ENCODE measurements at places on chromosomes 1 and 21.

- peak; percentile 37 for DNase-seq
These were observed 107.2 kb downstream of the PRDM2 start for GRCh38 chr1:13807209-13807608.

DNA sequence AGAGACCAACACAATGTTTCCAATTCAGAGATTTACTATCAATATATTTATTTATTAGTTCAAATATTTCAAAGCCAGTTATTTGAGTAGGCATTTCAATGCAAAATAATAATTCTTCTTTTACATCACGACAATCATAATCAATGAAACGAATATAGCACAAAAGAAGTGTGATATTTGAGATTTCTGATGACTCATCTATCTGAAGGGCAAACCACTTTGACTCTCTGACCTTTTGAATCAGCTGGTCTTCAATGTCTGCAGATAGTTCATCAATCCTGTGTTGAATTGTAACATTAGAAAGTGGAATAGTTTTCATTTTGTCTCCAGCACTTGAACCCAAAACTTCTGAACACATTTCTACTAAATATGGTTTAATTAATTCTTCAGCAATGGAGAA, 3.0 kb upstream of the TMEM35B start:
- no peak for DNase-seq

DNA sequence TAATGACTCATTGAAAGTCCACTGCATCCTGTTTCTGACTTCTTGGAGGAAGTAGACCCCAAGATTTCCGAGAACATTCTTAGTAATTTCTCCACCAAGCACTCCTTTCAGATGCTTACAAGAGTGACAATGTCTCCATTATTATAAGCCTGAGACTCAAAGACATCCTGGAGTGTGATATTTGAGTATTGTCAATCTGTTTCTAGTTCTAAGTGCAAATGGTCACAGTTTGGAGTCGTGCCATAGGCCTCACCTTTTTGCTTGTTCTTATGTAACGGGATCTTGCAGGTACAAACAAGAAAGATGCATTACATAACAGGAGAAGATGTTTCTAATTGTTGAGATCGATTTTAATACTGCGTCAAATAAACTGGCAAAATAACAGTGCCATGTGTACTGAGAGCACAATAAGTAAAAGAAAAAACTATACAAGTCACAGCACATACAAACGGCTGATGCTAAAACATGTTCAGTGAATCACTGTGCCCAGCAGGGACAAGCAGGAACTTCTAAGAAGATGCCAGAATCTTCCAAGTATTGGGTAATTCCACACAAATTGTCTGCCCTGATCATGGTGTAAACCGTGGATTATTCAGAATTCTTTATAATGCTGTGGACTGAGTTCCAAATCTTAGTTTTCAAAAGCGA, 54.1 kb downstream of the CD2 start:
- peak; percentile 11 for DNase-seq

DNA sequence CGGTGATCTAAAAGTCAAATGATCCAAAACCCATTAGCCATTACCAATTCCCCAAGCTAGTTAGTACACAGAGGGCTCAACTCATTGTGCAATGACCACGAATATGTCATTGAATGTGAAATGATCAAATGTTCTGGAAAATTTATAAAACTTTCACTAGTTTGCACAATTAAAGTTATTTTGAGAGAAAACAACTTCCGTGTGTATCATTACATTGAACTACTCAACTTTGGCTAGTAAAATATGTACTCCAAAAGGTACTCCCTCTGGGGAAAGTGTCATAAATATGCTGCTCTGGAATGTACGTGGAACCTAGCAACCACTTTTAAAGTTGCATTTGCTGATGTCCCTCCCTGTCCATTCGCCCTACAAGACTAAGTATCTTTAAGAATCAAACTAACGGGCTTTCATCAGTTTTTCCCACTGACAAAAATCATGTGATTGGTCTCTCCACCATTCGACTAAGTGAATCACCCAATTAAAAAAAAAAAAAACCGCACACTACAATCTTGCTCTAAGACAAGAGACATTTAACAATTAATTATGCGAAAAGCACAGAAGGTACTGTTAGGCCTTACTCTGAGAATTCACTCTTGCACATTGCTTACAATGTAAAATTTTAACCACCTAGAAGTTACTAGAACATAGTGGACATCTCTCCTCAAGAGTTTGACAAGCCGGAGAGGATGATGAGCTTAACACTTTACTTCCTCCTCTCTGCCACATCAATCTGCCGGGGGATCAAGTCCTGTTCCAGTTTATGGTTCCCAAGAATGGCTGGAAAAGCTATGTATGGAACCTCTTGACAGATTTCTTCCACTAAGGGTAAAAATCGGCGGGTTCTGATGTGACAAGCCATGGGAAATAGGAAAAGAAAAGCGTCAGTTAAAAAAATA, 1.2 kb downstream of the ACBD3 start:
- DNase-seq, result peak; percentile 65

- no peak for DNase-seq
These were observed 654.1 kb downstream of the PTPRC start for GRCh38 chr1:199292896-199293295.

GRCh38 chr1:73401666-73402065, 796.3 kb downstream of the LRRIQ3 start:
- DNase-seq, result no peak

GRCh38 chr1:91487469-91487868, 13.2 kb upstream of the CDC7 start:
- DNase-seq, result no peak

GRCh38 chr1:229874136-229874535, 192.9 kb upstream of the GALNT2 start:
- no peak for DNase-seq

DNA sequence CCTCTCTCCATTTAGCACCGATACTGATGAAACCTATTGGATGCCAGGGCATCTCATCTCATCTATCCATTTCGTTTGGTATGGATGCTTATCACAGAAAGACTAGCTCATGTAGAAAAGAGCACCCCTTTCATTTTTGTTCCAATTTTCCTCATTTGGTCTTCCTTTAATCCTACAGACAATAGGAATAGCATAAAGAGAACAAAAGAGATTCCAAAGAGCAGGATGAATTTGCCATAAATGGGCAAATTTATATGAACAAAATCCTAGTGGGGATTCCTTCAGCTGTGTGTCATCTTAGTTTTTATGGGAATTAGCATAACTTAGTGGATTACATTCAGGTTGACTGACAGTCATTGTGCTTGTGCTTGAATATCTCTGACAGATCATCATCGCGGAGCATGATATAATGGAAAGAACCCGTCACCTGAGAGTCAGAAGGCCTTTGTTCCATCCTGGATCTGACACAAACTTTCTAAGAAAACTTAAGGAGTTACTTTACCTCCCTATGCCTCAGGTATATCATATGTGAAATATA, 777.5 kb upstream of the ADGRL2 start:
- no peak for DNase-seq

GRCh38 chr1:32686387-32686786, 16.2 kb downstream of the SYNC start:
- DNase-seq, result no peak

DNA sequence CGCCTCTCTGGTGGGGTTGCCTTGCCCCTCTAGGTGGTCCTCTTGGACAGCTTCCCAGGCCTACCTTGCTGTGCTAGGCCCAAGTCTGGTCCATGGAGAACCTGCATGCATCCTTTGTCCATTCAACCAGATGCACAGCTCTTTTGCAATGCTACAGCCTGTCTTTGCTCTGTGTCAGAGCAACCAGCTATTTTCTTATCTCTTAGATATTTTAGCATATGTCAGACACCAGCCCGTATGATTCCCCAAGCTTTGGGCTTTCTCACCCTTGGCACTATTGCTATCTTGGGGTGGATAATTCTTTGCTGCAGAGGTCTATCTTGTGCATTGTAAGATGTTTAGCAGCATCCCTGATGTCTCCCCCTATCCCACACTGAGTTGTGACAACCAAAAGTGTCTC, 32.3 kb downstream of the TNN start:
- no peak for DNase-seq

DNA sequence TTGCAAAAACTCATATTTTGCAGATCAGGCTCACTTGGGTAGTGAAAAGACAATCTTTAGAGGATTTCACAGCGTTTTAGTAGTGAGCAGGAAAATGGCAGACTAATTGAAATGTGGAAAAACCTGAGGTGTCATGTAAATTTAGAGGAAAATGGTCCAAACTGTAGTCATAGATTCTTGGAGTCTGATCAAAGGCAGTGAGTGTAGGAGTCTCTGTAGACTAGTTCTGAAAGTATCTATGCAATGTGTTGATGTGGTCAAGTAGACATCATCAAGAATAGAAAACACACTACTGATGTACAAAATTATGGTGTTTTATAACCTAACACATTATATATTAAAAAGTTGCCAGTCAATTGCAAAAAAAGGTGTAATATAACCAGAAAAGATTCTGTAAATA, 143.2 kb upstream of the C1orf105 start:
- no peak for DNase-seq

- DNase-seq, result no peak
These were observed 46.3 kb downstream of the PRDM15 start for GRCh38 chr21:41832596-41833496.

DNA sequence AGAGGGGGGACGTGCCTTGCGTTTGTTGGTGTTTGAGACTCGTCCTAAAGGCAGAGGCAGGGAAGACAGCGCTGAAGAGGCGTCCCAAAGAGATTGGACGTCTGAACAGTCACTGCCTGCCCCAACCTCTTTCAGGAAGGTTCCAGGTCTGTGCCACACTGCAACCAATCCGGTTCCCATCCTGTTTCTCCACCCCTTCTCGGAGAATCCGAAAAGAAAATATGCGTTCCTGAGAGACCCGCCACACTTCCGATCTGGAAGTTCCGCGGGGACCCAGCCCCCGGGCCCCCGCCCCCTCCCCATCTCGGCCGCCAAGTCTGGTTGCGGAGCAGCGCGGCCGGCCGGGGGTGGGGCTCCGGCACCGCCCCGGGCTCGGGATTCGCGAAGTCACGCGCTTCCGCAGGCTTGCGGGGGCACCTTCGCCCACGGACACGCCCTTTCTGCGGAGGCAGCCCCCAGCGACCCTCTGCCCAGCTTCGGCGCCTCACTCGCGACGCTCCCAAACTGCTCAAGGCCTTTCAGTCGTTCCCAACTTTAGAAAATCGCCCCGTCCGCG, 124.5 kb upstream of the DPYD start:
- peak; percentile 75 for DNase-seq

GRCh38 chr1:193787061-193787460, 600.6 kb upstream of the B3GALT2 start:
- DNase-seq, result no peak

- peak; percentile 77 for DNase-seq
These were observed 977 bp downstream of the LCA5L start for GRCh38 chr21:39444421-39445180.

- DNase-seq, result peak; percentile 66
These were observed 72.0 kb upstream of the KCNA3 start for GRCh38 chr1:110746644-110747259.

DNA sequence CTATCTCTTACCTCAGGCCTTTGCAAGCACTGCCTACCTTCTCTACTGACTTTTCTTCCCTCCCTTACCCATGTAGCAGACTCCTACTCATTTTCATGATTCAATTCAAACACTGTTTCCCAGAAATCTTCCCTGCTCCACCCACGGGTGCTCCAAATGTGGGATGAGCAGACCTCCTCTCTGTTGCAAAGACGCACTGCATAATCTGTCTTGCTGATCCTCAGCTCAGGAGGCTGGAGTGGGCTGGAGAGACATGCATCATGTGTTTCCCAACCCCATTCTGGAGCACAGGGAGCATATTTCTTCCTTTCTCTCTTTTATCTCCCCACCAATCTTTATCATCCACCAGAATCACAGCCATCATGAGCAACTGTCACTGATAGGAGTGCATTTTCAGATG, 459.9 kb upstream of the NFIA start:
- DNase-seq, result no peak

GRCh38 chr1:12549460-12550349, 68.3 kb downstream of the DHRS3 start:
- DNase-seq, result peak; percentile 81

GRCh38 chr1:155085504-155086127, 7.0 kb downstream of the EFNA3 start:
- DNase-seq, result peak; percentile 68

DNA sequence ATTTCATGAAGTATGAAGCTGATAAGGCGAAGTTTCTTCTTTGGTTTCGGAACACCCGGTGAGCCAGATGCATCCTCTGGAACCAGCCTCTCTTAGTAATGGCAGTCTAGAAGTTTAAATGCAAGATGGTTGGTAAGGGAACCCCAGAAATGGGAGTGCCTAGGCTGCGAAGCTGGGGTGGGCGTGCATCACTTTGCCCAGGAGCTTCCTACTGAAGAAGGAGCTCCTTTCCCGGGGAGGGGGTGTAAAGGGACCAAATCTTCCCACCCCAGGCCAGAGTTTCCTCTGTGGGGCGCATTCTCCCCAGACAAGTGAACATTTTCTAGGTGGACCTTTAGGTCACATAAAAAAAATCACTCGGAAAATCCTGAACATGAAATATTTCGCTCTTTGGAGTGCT, 4.4 kb downstream of the TFF2 start:
- DNase-seq, result no peak

DNA sequence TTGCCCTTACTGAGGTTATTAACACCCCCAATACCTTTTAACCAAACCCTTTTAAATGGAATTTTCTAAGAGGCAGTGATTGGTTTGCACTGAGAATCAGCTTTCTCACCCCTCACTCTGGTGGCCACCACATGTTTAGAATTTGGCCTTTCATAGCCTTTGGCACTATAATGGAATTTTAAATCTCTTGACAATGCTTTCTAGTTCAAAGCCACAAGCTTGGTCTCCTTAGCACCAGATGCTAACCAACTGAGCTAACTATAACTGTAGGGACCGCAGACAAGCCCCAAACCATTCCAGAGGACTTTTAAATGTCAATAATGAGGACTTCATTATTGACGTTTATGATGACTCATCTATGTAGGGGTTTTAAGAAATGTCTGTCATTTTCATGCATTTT, 238.7 kb upstream of the SNX7 start:
- no peak for DNase-seq

DNA sequence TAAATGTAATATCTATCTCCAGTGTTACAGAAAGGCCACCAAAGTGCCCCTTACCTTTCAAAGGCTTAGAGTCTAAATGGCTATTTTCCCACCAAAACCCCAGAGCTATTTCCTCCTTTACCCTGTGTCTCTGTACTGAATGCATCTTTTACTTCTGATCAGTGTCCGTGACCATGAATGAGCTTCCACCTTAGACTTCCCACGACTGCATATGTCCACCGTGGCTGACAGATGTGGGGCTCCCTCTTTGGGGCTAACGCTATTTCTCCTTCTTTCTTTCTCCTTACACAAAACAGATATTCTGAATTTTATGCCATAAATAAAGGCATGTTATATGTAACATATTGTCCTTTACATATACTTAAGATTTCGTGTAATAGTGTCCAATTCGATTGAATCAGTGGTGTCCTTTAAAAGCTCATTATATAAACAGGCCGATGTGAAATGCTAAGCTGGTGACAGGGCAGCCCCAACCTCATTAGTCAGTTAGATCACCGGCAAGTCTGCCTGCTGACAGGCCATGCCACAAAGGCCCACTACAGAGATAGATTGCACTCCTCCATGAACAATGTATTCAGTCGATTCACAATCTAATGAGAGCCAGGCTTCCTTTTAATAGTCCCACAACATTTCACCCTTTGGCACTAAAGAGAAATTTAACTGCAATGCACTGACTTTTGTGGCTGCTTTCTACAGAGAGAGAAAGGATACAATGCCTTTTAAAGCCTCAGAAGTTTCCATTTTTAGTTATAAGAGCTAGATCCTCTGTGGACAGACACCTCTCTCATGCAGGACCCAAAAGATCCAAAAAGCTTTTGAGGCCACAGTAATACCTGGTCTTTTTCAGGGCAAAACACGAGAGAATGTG, 297.9 kb downstream of the PCP4 start:
- no peak for DNase-seq

GRCh38 chr1:168897249-168897648, 168.2 kb upstream of the DPT start:
- DNase-seq, result no peak

All from adipocyte (in vitro differentiated cells).